ENCODE measurements at places on chromosomes 1 and 21.

- no peak for DNase-seq
Observed at GRCh38 chr1:42419126-42419821, 36.5 kb downstream of the ZMYND12 start.

- DNase-seq = no peak
Observed at GRCh38 chr1:43805340-43805739, 98.0 kb downstream of the ST3GAL3 start.

- no peak for DNase-seq
Observed at GRCh38 chr1:104765085-104765484, 1015.4 kb downstream of the AMY1C start.

GRCh38 chr1:59568158-59568935, 246.4 kb upstream of the HOOK1 start:
- no peak for DNase-seq

Measured in HEK293T (cell line).